ENCODE measurements at places on chromosomes 16 and 17.
A peak's percentile ranks its signal among the peaks of the same experiment; 100 is the strongest.

DNA sequence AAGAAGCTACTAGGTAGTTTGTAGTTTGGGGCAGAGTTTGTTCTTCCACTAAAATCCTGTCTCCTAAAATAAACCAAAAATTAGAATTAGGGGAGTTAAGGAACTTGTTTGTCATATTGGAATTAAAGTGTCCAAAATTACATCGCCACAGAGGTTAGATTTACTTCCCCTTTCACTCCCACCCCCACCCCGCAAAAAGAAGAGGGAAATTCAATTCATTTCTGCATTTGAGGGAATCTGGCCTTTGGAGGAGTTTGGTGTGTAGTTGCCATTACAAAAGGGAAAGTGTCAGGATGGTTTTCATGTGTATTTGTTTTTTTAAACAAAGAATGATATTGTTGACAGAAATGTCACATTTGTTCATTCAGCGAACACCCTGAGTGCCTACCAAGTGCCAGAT lies 5.8 kb downstream of the TMEM97 start:
- DNase-seq = no peak

- DNase-seq = no peak
Measured at GRCh38 chr17:8503807-8504206, 68.1 kb downstream of the NDEL1 start.

GRCh38 chr17:76106703-76107102 lies 3.1 kb upstream of the EXOC7 start:
- no peak for DNase-seq

- DNase-seq = no peak
Measured at GRCh38 chr16:7017006-7017662, 315.5 kb upstream of the RBFOX1 start.

DNA sequence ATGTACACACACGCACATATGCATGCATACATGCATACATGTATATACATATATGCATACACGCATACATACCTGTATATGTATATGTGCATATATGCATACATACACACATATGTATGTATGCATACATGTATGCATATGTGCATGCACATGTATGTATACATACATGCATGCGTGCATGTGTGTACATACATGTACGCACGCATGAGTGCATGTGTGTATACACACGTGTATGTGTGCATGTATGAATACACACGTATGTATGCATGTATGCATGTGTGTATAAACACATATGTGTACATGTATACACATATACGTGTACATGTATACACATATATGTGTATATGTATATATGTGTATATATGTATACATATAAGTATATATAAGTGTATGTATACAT lies 28.5 kb upstream of the DLX3 start:
- no peak for DNase-seq

DNA sequence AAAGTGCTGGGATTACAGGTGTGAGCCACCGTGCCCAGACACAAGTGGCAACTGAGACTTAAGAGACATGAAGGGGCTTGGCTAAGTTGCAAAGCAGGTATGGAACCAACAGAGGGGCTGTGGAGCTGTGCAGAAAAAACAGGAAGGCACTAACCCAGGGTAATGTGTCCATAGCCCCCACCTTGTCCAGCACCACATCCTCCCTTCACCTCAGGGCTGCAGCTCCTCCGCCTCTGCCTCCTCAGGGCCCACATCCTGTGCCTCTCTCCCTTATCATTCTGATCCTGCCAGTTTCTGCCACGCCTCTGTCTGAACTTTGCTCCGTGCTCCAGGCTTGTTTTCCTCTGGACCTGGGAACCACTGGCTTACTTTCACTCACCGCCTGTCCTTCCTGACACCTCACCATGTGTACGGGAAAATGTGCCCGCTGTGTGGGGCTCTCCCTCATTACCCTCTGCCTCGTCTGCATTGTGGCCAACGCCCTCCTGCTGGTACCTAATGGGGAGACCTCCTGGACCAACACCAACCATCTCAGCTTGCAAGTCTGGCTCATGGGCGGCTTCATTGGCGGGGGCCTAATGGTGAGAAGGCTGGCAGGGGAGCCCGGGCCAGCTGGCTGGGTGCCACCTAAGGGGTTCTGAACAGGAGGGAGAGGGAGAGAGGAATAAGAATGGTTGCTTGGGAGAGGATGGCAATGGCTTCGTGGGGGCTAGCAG lies at the start of gene TM4SF5:
Gene TM4SF5 (plus strand): TSS at position 368 of the 716 bp plus-strand sequence. CDS start 37 bp downstream, at position 405.
- no peak for DNase-seq

DNA sequence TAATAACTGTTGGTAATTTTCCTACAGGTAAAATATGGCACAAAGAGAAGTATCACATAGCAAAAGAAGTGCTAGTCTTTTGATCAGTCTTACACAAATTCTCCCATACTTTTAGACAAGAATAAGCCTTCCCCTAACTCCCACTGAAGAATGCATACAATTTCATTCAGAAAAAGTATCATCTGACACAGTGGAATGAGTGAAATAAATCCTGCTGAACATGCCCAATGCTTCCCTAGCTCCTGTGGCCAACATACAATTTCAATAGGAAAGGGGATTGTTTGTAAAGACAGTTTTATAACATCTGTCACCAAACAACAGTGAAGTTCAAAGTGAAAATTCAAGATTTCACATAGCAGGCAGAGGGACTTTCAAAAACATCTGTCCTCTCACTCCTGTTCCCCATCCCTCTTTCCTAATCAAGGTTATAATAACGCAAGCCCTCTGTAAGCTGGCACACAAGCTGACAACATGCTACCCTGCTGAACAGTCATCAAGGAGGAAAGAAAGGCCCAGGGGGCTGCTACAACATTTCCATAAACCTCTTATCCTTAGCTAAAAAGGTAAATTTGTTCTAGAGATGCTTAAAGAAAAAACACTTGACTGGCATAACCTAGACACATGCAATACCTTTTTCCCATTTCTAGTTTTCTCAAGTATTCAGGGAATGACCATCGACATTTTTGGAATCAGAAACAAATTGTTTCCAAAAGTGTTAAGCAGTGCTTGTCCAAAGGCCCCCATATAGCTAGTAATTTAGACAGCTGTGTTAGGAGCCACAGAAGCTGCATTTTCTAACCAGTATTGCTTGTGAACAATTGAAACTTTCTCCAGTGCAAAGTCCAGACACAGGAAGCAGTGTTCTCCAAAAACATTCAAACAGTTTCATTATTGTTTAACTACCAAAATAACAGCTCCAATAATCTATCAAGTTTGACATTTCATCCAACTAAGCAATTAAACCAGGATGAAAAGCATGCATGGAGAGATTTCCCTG lies 11.5 kb upstream of the RFFL start:
- DNase-seq = no peak

DNA sequence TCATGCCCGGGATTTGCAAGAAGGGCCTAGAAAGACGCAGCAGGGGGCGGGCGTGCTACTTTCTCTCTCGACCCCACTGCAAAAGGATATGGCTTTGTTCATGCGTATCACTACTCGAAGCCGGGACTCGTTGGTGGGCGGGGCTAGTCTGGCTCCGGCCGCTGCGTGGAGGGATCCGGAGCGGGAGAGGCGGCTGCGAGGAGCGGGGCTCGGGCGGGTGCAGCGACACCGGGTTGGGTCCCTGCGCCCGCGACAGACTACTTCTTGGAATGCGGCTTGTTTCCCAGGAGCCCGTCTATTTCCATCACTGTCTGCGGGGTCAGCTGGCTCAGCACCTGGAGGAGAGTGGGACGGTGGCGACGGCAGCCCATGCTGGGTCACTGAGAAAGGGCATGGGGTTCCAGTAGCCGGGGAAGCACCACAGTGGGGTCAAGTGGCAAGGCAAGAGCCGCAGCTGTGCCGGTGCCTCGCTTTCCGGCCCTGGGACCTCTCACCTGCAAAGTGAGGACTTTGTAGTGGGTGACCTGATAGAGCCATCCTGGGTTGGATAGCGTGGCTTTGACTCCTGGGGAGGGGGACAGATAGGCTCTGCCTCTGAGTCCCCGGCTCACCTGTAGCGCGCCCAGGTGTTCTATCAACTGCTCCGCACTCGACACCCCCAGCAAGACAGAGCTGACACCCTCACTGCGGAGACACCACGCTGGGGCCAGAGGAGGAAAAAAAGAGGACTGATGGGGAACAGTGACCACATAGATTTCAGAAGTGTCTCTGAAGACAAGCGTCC lies 6.6 kb downstream of the KCNAB3 start:
- peak; percentile 66 for DNase-seq

DNA sequence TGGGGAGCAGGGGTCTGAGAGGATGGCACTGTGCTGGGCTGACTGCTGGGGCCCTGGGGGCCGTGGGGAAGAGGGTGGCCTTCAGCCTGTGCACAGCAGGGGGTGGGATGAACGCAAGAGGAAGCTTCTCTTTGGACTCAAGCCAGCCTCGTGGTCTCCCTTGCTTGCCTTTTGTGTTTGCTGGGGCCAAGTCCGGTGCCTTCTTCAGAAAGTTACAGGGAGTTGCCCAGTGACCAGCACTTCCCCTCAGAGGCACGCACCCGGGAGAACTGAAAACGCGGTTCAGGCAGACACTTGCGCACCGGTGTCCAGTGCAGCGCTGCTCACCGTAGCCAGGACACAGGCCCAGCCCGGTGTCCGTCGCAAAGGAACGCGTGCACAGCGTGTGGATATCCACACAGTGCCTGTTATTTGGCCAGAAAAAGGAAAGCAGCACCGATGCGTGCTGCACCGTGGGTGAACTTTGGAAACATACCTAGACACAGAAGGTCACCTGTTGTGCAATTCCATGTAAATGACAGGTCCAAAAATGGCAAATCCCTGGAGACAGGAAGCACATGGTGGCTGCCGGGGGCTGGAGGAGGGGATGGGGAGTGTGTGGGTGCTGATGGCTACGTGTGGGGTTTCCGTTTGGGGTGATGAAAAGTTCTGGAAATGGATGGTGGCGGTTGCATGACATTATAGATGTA lies 29.4 kb upstream of the NUDT16L1 start:
- no peak for DNase-seq

DNA sequence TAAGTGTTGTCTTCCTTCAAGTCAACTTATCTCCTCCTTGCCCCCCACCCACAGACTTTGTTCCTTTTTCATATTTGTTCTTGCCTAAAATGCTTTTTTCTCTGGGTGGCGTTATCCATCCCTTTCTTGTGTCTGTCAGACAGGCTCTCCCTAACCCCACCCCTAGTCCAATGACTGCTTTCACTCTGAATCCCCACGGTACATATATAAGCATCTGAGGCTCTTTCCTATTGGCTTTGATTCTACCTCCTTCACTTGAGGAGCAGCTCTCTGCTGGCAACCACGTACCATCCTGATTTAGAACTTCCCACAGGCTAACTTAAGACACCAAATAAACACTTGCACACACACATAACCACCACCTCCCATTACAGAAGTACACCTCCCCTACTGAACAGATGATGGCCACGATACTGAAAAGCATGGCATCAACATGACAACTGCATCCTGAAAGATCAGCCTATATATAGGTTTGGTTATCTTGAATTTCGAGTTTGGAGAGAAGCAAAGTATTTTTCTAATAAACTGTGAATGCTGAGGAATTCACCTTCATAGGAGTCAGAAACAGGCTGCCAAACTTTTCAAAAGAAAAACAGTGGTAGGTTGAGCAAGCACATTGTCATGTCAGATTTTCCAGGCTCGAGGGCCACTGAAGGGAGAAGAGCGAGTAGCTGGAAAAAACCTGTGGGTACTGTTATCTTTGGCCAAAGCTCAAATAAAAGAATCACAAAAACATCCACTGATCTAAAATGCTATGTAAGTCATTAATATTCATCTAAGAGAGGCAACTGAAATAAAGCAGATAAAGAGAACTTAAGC lies 24.3 kb downstream of the STAT3 start:
- DNase-seq = no peak

- no peak for DNase-seq
Measured at GRCh38 chr16:68564382-68564985, 25.4 kb downstream of the ZFP90 start.

DNA sequence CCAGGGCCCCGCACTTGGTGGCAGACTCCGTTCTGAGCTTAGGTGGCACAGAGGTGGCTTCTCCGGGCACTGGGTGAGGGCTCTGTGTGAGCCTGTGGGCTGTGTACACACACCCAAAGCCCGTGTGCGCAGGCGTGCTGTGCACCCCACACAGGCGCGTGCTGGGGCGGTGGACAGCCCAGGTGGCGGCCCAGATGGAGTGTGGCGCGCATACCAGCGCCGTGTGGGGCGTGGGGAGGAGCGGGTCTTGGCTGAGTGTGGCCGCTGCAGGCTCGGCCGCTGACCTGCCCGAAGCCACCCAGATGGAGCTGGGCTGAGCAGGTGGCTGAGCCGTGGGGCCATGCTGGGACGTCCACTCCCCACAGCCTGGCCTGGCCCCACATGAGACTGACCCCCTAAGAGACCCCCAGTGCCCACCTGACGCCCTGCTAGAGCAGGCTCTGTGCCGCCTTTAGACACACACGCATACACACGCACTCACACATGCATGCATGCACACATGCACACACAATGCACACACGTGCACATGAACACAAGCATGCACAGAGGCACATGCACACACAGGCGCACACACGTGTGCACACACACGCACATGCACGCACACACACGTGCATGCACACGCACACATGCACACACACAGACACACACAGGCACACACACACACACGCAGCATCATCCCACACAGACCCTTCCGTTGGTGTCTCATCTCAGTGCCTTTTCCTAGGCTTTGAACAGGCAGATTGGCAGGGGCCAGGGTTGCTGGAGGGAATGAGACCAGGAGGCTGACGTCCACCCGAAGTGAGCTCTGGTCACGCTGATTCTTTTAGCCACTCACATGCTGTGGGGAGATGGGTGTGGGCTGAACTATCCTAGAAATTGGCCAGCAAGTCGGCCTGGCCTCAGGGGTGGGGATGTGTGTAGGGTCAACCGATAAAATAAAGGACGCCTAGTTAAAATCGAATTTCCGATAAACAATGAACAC lies 2.1 kb downstream of the PRR35 start:
- no peak for DNase-seq

GRCh38 chr17:29005936-29006511 lies at the start of gene SEZ6:
Gene SEZ6, minus strand, starts transcription at chr17:29006033. Its CDS starts 164 bp downstream, at chr17:29005869.
- peak; percentile 53 for DNase-seq

GRCh38 chr17:75667825-75668224 lies 687 bp downstream of the SAP30BP start:
- no peak for DNase-seq

- DNase-seq = peak; percentile 6
Measured at GRCh38 chr17:17890773-17891759, 54.3 kb upstream of the SREBF1 start.

GRCh38 chr16:74322301-74322710 lies 25.7 kb downstream of the PSMD7 start:
- no peak for DNase-seq

GRCh38 chr16:56275076-56275475 lies 83.8 kb downstream of the GNAO1 start:
- no peak for DNase-seq

- no peak for DNase-seq
Measured at GRCh38 chr17:2094891-2095535, 40.1 kb downstream of the HIC1 start.

DNA sequence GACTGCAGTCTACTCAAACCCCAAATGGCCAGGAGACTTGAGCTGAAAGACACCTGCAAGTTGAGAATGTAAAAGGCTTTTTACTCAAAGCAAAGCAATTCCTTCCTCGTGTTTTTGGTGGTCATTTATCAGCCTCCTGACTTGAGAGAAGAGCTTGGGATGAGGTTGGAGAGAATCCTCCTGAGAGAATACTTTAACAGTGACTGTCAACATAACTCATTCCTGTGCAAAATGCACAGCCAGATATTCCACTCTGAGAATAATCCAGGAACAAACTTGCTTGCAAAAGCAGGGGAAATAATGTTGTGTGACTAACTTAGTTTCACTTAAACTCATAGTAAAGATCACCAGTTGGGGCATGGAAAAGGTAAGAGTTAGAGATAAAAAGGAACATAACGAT lies 53.4 kb downstream of the SNTB2 start:
- DNase-seq = no peak
